ENCODE measurements at places on chromosomes 11 and 22.

DNA sequence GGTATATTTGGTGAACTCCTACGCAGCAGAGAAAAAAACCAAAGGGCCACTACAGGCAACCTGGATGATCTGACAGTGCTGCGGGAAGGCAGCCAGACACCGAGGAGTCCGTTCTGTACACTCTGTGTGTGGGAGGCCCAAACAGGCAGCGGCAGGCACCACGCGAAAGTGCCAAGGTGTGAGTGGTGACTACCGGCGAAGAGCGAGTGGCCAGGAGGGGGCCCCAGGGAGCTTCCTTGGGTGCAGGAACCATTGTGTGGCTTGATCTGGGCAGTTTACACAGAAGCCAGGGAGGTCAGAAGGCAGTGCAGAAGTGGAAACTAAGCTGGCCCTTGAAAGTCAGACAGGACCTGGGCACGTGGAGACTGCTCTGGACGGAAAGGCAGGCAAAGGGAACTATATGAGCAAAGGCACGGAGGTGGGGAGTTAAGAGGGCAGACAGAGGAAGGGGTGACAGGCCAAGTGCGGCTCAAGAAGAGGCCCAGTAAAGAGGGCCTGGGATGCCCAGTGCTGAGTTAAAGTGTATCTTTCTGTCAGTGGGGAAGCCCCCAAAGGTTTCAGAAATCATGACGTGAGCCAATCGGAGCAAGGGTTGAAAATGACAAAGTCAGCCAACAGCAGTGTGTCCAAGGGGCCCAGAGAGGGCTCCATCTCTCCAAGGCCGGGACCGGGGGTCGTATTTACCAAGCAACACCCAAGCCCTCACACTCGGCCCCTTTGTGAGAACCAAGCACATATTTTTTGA lies 10.6 kb downstream of the TMEM184B start:
- DNase-seq: no peak

DNA sequence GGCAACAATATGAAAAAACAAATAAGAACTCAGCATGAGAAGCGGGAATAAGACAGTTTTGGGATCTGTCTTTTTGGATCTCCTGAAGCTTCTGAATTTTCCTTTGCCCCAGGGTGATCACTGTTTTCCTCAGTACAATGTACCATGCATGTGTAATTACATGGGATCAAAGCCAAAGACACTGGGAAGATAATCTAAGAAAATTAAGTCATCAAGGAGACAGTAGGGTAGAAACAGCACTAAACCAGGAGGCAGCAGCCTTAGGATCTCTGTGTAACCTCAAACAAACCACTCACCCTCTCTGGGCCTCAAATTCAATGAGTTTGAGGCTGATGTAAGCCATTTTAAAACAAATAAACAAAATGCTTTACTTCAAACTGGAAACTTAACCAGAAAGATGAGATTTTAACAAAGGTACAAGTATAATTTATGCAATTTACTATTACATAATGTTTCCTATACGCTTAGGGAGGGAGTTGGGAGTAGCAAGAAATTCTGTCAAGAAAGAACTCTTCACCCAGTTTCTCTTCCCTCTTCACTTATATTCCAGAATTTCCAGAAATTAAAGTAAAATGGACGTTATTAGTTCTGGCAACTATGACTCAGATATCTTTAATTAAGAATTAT lies 77.0 kb downstream of the RAB30 start:
- no peak for DNase-seq

DNA sequence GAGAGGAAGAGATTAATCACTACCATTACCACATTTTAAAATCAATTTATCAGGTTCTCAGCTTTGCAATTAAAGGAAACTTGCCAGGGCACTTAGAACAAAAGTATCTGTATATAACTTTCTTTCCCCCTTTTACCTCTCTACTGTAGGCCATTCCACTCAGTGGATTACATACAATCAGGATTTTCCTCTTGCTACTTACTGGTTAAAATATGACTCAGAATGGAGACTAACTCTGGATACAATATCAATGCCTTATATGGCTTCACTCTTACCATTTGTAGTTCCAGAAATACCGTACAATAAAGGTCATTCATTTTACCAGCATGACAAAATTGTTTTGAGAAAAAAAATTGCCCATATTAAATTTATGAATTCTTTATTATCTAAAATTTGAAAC lies 706.8 kb downstream of the KCNA4 start:
- no peak for DNase-seq

GRCh38 chr11:73932781-73933180 lies 18.0 kb upstream of the DNAJB13 start:
- DNase-seq: no peak

- no peak for DNase-seq
Observed at GRCh38 chr22:41491374-41492100, 22.6 kb downstream of the ACO2 start.

- DNase-seq: no peak
Observed at GRCh38 chr11:106014035-106014434, 8.0 kb downstream of the MSANTD4 start.

- DNase-seq: no peak
Observed at GRCh38 chr22:27086080-27087044, 429.0 kb downstream of the MIAT start.
